ENCODE measurements at places on chromosomes 6 and 20. TPM values are rescaled to one million over a fixed set of nuclear protein-coding genes. Genes with fewer than 3 reads are reported as not detected.

COMMD7 gene
- total RNA-seq = 23.6 TPM

HLA-DQB2 gene
- total RNA-seq = not detected

CNPY3 gene
- 32.7 TPM for total RNA-seq

SLC17A4 gene
- not detected for total RNA-seq

CYP21A2 gene
- total RNA-seq = 0.28 TPM

FITM2 gene
- 3.5 TPM for total RNA-seq
